ENCODE measurements at places on chromosomes 2 and 18. TPM values are rescaled to one million over a fixed set of nuclear protein-coding genes. Genes with fewer than 3 reads are reported as not detected.

DNA sequence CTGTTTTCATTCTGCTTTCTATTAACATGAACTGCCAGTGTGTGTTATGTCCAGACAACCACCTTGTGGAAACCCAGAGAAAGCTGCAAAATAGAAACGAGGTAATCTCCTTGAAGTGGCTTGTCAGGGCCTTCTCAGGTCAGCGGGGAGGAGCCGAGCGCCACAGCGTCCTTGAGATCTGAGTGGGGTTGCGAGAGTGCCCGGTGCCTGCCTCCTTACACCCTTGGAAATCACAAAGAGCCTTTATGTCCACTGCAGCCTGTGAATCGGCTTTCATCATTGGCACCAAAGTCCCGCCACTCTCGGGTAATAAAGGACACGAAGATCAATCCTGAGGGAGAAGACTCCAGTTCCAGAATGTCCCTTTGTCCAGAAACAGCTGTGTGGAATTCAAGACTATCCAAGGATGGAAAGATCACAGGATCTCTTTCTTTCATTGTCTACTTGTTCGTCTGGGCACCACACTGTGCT is 135.2 kb downstream of the HRH4 start:
- no peak for DNase-seq

Gene TCF23
- not detected for polyA plus RNA-seq

GRCh38 chr2:226130192-226130591 is 669.4 kb downstream of the IRS1 start:
- DNase-seq, result no peak

Gene UXS1
- 21.3 TPM for polyA plus RNA-seq

DNA sequence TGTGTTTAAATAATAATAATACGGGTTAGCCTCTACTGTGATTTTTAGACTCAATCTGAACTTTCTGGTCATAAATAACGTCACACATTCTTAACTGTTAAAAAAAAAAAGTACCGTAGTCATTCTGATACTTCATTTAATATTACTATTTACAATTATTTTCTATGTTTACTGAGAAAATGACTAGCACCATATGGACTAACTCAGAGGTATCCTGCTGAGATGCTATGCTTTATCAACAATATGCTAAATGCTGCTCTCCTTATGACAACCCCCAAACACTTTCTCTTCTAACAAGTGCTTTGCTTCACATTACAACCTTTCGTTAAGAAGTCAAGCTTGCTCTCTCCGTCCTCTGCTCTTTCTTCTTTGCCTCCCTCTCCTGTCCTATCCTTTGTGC is 182.1 kb downstream of the AFF3 start:
- DNase-seq, result no peak

Gene SERPINB4
- polyA plus RNA-seq, result 0.07 TPM

Gene LYG2
- polyA plus RNA-seq, result not detected

Gene PFN4
- 0.12 TPM for polyA plus RNA-seq

GRCh38 chr2:111945444-111946293 is 47.3 kb downstream of the MERTK start:
- DNase-seq, result no peak

Gene TEKT4
- not detected for polyA plus RNA-seq

DNA sequence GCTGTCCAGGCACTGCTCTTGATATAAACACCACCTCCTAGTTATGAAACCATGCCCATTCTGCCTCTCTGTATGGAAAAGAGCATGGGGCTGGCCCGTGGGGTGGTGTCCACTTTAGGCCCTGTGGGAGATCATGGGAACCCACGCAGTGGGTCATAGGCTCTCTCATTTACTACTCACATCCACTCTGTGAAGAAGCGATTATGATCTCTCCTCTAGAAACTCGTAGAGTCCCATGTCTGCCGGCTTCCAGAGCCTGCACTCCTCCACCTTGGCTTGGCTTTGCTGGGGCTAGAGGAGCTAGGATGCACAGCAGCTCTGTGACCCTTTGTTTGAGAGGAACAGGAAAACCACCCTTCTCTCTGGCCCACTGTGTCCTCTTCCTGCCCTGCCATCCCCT is 15.9 kb downstream of the EMX1 start:
- no peak for DNase-seq

Gene GBX2
- polyA plus RNA-seq, result not detected

Gene RGPD4
- polyA plus RNA-seq, result not detected

DNA sequence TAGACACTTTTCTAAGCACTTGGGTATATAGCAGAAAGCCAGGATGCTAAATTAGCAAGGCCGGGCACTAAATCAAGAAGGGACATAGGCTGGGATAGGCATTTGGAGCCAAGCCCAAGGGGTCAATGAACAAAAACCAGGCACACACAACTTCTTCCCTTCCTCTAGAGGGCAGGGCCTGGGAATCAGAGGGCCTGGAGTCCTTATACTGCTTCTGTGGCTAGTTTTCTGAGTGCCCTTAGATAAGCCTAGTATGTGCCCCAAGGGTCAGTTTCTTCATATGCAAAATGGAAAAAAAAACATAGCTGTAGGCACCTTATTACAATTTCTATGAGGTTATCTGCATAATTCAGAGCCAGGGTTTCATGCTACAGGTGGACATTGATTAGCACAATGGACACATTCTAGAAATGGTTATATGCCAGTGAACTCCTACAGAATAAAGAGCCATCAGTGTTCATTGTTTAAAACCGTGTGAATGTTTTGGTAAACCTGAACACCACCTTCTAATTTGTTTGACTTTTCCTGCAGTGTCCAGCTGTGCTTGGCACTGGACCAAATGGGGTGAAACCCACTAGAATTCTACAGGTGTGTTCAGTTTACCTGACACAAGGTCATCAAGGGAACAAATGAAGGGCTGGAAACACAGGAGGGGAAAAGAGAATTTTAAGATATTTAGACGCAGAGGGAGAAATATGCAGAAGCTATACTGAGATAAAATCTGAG is 49.6 kb downstream of the PAX8 start:
- no peak for DNase-seq

Gene SFXN5
- polyA plus RNA-seq, result 5.4 TPM

GRCh38 chr18:68611311-68611710 is 103.6 kb downstream of the TMX3 start:
- DNase-seq, result no peak

DNA sequence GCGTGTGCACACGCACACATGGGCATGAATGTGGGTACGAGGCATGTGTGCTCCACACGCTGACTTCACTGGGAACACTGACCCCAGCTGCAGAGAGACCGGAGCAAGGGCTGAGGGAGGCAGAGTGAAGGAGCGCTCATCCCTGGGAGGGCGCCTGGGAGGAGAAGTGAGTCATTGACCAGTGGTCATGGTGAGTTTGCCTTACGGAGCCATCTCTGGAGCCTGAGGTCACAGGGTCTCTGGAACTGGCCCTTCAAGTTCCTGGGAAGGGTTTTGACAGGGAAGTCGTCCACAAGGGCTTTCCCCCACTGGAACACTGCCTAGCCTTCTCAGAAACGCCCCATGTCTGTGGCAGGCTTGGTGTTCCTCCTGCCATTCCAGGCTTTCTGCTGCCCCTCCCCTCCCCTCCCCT is 14.3 kb upstream of the TMEM185B start:
- no peak for DNase-seq

DNA sequence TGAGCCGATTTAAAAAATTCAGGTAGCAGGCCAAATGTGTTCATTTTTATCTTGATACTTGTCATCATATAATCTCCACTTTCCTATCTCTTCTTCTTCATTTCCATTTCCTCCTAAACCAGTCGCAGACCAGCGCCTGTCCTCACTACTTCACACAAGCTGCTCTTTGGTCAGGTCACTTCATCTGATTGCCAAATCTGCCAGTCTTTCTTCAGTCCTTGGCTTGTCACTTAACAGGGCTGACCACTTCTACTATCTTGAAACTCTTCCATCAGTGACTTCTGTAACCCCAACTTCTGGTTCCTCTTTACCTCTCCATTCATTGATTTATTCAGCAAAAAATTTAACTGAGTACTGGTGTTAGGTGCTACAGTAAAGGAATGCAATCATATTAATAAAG is 18.0 kb upstream of the SPRED2 start:
- DNase-seq, result no peak

DNA sequence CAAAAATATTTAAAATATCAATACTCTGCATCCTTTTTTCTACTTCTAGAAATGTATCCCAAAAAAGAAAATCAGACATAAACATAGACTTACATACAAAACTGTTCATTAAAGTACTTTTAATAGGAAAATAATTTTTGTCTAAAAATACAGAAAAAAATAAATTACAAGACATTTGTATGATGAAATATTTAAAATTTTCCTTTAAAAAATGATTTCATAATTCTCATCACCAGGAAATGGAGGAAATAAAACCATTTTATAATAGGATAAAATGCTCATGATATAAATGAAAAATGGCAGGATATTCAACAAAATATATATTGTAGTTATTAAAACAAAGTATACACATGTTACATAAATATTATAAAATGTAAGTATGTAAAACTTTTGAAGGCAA is 24.4 kb downstream of the ARL5A start:
- no peak for DNase-seq

DNA sequence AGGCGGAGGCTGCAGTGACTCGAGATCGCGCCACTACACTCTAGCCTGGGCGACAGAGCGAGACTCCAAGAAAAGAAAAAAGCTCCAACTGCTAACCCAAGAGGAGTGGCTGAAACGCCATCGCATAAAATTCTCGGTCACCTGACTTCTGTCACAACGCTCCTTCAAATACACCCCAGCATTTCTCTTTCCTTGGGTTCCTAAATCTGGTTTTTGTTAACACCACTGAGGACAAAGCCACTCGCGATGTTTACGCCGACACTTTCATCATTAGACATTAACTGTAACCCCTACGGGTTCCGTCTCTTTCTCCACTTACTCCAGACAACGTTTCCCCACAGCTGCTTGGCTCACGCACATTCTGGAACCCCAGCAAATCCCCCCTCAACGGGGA is 679 bp downstream of the CLK1 start:
- no peak for DNase-seq

DNA sequence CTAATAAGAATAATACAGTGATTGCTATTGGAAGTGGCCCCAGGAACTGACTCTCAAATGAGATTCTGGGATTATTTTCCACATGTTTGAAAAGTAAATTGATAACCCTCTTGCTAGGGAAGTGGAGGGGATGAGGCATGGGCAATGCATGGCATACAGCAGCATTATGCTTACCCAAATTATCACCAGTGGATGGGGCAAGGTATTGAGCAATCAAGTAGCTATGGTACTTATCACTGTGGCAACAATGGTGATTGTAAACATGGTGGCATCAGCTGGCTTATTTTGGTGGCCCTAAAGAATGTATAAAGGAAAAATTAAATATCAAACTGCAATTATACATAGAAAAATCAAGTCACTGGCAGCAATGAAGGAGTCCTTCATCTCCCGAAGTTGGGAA is 155.1 kb downstream of the FIGN start:
- no peak for DNase-seq

DNA sequence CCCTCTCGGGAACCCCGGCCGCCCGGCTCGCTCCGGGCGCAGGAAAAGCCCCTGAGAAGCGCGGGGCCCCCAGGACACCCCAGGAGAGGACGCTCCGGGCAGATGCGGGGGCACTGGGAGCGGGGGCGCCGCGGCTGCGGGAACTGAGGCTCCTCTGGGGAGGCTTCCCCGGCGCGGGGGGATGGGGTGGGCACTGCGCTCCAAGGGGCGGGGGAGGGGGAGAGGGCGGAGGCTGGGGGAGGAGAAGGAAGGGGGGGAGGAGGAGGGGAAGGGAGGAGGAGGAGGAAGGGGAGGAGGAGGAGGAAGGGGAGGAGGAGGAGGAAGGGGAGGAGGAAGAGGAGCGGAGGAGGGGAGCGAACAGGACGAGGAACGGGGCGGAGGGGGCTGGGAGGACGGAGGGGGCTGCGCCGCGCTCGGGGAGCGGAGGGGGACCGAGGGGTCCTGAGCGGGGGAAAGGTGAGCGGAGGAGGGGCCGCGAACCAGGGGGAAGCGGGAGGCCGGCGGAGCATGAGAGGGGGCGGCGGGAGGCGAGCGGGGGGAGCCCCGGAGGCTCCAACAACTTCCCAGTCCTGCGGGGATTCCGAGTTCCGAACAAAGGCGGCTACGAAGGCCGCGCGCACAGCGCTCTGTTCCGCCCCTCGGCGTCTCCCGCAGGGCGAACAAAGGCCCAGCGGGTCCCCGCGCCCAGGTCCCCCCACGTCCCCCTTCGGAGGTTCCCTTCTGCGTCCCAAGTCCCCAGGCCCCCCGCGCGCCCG is 742 bp downstream of the PXDN start:
- peak; percentile 79 for DNase-seq

Gene ARHGAP15
- 16.4 TPM for polyA plus RNA-seq

- no peak for DNase-seq
Observed at GRCh38 chr2:38438133-38438882, 61.2 kb upstream of the ATL2 start.

DNA sequence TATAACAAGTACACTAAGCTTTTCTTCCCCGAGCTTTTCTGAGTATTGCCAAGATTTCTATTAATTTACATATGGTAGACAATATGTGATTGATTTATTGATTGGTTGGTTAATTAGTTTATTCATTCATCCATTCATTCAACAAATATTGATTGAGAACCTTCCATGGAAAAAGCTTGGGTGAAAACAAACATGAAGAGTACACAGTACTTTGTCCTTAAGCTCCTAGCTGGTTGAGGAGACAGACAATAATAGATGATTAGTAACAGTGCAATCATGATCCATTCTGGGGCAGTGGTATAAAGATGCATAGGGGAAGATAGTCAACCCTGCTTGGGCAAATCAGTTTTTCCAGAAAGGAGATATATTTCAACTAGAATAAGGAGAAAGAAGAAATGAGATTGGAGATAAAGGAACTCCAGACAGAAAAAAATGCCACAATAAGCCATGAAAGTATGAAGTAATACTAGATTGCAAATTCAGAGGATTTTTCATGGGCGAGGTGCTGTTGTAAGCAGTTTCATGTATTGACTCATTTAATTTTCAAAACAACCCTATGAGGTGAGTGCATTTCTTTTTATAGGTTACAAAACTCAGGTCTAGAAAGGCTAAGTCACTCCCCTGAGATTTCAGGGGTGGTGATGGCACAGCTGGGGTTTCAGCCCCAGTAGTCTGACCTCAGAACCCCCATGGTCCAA is 129.5 kb downstream of the RND3 start:
- DNase-seq, result no peak

DNA sequence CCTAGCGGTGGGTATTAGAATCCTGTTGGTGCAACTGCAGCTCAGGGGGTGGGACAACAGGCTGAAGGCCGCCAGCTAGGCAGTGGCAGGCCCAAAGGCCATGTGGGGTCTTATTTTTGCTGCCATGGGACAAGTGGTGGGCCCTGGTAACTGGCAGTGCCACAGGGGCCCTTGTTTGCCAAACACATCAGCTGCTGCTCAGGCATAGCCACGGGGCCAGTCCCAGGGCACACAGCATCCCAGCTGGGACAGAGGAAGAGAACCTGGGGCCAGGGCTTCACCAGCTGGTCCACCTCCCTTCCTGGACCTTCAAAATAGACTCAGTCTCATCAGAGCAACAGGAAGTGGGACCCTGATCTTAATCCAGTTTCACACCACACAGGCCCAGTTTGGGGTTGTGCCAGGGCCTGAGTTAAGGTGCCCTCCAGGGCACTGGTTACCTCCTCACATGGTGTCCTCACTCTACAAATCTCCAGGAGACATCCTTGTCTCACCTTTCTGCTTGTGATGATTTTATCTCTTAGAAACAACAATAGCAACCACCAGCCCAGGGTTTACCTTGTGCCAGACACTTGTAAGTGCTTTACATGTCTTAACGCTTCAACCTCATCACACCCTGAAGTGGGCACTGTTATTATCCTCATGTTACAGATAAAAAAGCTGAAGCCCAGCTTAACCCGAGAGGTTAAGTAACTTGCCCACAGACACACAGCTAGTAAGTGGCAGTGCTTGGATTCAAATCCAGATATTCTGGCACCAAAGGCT is 98.5 kb downstream of the GYPC start:
- DNase-seq, result no peak

- DNase-seq, result no peak
Observed at GRCh38 chr2:75728614-75729419, 18.1 kb upstream of the GCFC2 start.

- DNase-seq, result no peak
Observed at GRCh38 chr18:49251451-49251850, 209.0 kb downstream of the DYM start.

Measured in sigmoid colon (tissue), 7 donors.